ENCODE measurements at places on chromosomes 12 and 14. TPM values are rescaled to one million over a fixed set of nuclear protein-coding genes. Genes with fewer than 3 reads are reported as not detected.

Gene ZFHX2
- 39.1 TPM for total RNA-seq

Gene CCDC196
- not detected for total RNA-seq

Gene YARS2
- total RNA-seq = 10.0 TPM

Gene PLEKHH1
- 32.4 TPM for total RNA-seq

Gene KLRC4
- total RNA-seq = not detected

Gene SDR9C7
- total RNA-seq = 0.39 TPM

Gene P2RX7
- total RNA-seq = not detected

Gene DUSP16
- 39.0 TPM for total RNA-seq

Gene HSPB8
- total RNA-seq = 0.32 TPM

Gene DHRS4
- total RNA-seq = 6.1 TPM

Gene SYCP3
- total RNA-seq = not detected

Gene CCDC177
- 7.8 TPM for total RNA-seq

GRCh38 chr12:98410356-98410755, 105.0 kb upstream of the TMPO start:
- DNase-seq = no peak

DNA sequence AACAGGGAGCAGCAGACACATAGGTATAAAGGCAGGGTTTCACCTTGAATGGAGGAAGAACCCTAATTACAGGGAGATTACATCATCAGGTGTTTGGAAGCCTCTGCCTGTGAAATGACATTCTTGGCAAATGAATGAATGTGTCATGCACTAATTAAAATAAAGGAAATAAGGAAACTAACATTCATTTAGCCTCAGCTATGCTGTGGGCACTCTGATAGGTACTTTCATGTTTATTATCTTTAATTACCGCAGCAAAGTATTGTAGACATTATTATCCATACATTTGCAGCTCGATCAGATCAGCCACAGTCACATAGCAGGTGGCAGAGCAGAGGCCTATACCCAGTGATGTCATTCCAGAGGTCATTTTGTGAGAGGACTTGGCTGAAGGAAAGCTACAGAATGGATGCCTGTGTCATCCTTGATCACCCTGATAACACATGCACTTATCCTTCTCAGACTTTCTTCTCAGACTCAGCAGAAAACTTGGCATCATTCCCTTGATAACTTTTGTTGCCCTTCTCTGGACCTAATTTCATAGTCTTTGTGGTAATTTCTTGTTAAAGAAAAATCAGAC, 18.4 kb downstream of the ZNF664 start:
- no peak for DNase-seq

DNA sequence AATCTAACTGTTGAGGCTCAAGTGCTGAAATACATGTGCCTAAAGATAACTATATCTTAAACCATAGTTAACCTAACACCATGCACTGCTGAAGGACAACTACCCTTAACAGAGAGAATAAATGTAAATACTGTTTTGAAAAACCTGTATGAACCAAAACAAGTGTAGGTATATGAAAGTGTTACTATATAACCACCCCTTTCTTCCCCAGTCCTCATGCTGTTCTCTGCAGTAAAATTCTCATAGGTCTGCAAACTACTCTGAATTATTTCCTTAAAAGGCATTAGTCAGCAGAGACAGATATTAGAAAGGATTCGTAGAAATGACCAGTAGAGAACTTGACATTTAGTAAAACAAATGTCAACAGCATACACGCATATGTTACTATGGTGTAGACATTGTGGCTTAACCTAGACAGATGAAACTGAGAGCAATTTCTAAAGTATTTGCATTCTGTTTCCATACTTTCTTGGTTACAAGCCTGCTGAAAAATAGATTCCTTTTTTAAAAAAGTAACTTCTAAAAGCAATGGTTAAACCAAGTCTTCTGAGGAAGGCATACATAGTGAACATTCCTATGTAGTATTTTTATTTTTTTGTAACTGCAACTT, 13.9 kb downstream of the CSRP2 start:
- no peak for DNase-seq

- no peak for DNase-seq
Measured at GRCh38 chr12:130425698-130426245, 88.1 kb downstream of the PIWIL1 start.

DNA sequence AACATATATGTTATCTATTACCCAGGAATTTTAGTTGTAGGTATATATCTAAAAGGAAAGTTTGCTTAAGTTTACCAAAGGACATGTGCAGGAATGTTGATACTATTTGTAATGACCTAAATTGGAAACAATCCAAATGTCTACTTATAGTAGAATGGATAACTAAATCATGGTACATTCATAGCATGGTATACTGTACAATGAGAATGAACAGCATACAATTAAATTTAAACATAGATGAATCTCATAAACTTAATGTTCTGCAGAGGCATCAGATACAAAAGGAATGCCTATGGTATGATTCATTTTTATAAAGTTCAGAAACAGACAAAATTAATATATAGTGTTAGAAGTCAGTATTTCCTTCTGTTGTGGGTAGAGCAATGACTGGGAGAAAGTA, 135.4 kb downstream of the GPHN start:
- no peak for DNase-seq

DNA sequence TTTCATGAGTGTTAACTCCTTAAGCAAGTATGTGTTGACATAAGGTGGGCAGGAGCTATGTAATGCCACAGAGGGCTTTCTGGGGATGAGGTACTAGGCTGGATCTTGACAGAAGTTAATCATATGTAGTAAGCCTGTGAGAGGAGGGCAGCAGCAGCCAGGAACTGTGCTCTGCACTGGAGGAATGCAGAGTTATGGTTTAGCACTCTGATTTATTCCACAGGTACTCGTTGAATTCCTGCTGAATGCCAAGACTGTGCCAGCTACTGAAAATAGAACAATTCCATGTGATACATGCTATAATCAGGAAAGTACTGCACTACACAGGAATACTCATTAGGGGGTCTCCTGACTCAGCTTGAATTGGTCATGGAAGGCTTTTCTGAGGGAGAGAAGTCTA, 58.7 kb downstream of the SUSD6 start:
- no peak for DNase-seq

GRCh38 chr12:56122637-56123036, 4.6 kb downstream of the ZC3H10 start:
- DNase-seq = no peak

DNA sequence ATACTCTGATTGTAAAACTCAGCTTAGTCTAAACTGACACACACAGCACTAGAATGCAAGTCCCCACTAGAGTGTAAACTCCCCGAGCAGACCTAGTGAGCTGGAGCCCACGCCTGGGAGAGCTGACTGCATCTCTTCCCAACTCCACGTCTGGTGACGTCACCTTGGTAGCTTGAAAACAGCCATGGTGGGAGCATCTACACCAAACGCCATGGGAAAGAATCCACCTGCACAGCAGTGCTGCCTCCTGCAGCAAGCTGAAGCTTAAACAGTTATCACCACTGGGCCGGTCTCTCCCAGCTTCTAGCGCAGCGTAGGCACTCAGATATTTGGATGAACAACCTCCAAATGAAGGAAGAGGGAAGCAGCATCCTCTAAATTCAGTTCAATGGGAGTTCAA, 4.3 kb upstream of the PAPLN start:
- DNase-seq = no peak

- no peak for DNase-seq
Measured at GRCh38 chr14:86027990-86028389, 498.0 kb downstream of the FLRT2 start.

- DNase-seq = no peak
Measured at GRCh38 chr14:47637753-47638152, 37.7 kb downstream of the MDGA2 start.

DNA sequence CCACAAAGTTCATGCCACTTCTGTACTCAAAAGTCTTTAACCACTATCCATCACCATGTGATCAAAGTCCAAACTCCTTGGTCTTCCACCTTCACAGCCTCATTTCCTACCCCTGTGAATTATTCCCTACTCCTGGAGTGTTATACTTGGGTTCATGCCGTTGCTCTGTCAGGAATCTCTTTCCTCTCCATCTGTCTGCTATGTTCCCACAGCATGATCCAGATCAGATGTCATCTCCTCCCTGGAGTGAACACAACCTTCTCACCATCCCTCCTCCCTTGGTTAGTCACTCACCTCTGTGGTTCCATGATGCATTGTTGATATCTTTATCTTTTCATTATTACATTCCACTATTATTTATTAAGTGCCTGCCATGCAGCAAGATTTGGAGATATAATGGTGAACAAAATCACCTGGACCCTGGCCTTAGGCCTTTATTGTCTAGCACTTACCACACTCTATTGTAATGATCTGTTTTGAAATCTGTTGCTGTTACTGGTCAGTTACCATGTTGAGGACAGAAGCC, 22.4 kb downstream of the LACRT start:
- no peak for DNase-seq

DNA sequence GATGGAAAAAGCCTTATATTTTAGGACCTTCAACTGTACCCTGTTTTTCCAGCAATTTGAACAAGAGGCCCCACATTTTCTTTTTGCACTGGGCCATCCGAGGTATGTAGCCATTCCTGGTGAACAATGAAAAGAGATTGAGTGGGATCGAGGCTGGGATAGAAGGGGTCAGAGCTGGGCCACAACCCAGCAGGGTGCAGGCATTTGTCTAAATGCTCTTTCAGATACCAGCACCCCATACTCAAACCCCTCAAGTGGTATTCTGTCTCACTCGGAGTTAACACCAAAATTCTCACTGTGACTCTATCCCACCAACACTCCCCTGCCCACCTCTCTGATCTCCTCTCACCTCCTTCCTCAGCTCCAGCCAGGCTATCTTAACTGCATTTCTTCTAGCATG, 26.8 kb downstream of the DUSP6 start:
- DNase-seq = no peak

DNA sequence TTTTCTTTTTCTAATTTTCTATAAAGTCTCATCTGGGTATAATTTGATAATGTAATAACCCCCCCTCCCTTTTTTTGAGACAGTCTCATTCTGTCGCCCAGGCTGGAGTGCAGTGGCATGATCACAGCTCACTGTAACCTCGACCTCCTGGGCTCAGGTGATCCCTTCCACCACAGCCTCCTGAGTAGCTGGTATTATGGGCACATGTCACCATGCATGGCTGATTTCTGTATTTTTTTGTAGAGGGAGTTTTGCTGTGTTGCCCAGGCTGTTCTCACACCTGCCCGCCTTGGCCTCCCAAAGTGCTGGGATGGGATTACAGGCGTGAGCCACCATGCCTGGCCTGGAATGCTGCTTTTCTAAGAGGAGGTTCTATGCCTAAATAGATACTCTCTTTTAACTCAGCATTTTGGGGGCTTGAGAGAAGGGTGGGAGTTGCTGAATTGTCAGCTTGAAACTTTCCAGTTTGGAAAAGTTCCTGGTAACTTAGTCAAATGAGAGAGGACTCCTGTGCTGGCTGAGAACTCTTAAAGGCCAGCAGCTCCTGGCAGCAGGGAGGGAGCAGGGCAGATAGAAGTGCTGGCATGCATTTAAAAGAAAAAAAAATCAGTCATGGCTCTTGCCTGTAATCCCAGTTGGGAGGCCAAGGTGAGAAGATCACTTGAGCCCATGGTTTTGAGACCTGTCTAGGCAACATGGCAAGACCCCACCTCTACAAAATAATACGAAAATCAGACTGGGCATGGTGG, 13.0 kb downstream of the NUDT4 start:
- no peak for DNase-seq

GRCh38 chr14:20429801-20430669, 5.9 kb downstream of the KLHL33 start:
- no peak for DNase-seq

DNA sequence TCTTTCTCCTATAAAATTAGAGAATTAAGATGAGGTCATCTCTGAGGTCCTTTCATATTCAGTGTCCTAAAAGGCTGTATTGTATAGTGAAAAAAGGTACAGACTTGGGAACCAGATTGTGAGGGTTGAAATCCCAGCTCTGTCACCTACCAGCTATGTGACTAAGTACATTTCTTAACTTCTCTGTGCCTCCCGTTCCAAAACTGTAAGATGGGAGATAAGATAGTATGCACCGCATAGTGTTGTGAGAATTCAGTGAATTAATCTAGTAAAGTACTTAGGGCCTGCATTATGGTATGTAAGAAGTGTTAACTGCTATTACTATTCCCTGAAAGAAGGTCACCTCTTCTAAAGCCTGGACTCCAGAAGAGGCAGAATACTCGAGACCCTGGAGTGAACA, 60.6 kb downstream of the GNG2 start:
- DNase-seq = no peak

- peak; percentile 27 for DNase-seq
Measured at GRCh38 chr14:90060965-90061684, 669 bp upstream of the KCNK13 start.

DNA sequence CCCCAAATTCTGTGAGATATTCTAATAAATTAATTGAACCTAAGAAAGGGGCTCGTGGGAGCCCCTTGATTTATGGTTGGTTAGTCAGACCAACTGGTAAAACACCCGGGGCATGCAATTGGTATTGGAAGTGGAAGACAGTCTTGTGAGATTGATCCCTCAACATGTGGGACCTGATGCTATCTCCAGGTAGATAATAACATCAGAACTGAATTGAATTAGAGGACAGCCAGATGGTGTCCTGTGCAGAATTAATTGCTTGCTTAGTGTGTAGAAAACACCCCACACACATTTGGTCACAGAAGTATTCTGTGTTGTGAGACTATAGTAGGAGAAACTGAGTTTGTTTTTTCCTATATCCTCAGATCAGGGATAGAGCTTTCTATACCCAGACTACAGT, 22.0 kb downstream of the PYROXD1 start:
- DNase-seq = no peak

DNA sequence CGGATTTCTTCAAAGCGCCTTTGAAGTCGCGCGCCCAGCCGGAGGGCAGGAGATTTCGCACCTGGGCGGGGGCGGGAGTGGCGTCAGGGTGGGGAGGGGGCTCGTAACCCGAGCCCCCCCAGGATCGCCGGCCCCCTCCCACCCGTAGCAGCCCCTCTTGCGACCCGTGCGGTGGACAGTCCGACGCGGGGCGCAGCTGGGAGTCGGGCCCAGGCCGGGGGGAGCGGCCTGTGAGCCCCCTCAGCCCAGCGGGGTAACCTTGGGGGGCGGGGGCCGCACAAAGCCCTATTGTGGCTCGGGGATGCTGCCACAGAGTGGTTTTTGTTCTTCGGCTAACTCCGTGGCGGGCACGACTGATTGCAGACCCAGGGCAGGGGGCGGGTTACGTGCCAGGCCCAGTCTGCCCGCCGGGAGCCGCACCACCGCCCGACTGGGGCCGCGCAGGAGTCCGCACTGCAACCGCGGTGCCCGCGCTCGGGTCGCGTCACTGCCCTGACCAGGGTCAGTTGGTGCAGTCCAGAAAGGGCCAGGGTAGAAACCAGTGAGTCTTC, 4.2 kb upstream of the AAAS start:
- DNase-seq = peak; percentile 46

GRCh38 chr14:100767003-100767787, 40.5 kb downstream of the DLK1 start:
- DNase-seq = no peak

GRCh38 chr14:64920465-64920864, 6.2 kb downstream of the CHURC1 start:
- DNase-seq = no peak

All from glutamatergic neuron (in vitro differentiated cells).